Aorta (tissue), 5 donors: ENCODE measurements at places on chromosomes 16 and 17. TPM values are rescaled to one million over a fixed set of nuclear protein-coding genes. Genes with fewer than 3 reads are reported as not detected.
A peak's percentile ranks its signal among the peaks of the same experiment; 100 is the strongest.

DNA sequence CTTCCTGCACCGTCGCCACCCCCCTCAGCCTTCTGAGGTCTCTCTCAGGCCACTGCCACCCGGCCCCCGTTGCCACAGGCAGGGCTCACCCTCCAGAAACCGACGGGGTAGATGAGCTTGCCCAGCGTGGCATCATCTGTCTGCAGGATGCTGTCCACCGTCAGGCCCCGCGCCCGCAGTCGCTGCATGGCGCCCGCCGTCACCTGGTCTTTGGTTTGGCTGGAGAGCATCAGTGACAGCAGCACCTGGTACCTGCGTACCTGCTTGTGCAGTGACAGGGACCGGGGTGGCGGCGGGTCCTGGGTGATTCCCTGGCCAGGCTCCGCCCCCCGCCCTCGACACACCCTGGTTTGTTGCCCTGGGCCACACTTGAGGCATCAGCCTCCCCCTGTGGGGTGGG lies 3.1 kb downstream of the NTHL1 start:
- H3K36me3 ChIP-seq, result no peaks in the 10 kb centered on the region
- DNase-seq, result no peak
- H3K27ac ChIP-seq, result no peak overlapping the region
- no peaks in the 10 kb centered on the region for H3K4me1 ChIP-seq
- H3K4me3 ChIP-seq, result no peak overlapping the region

- no peaks in the 10 kb centered on the region for H3K4me1 ChIP-seq
- H3K27me3 ChIP-seq, result no peaks in the 10 kb centered on the region
- no peak overlapping the region for H3K4me3 ChIP-seq
- no peak for DNase-seq
These were observed 5.0 kb upstream of the NPRL3 start for GRCh38 chr16:143456-143855.

- H3K4me1 ChIP-seq, result no peaks in the 10 kb centered on the region
- no peaks in the 10 kb centered on the region for H3K27me3 ChIP-seq
- H3K27ac ChIP-seq, result no peak overlapping the region
These were observed 11.5 kb upstream of the RFFL start for GRCh38 chr17:35074711-35075707.

DNA sequence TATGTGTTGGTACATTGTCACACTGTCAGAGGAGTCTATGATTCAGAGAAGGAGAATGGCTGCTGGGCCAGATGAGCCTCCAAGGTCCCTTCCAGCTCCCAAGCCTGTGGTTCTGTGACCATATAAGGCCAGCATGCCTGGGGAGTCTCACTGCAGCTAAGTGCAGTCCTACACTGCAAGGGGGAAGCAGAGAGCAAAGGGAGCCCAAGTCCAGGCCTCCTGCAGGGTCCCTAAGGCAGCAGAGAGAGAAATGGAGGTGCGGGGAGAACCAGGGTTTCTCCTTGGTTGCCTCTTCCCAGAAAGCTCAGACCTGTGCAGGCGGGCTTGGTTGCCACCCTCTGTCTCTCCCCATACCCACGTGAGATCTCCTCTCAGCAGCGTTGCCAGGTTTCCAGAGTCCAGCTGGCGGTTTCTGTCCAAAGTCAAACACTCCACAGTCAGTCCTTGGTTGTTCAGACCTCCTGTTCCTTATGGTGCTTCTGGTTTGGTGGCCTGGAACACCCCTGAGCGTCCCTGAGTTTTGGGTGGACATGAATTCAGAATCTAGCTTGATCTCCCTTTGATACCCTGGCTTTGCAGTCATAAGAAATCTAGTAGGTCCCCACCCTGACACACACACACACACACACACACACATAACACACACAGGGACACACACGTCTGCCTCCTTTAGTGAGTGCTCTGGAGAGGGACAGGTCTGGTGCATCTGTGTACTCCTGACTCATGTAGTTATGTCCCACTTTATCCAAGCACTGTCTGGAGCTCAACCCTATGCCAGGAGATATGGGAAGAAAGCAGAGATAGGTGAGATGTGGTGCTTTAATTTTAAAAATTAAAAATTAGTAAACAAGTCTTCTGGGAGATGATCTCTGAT lies 78.8 kb downstream of the GNAO1 start:
- DNase-seq, result no peak
- H3K4me3 ChIP-seq, result no peak overlapping the region
- H3K27me3 ChIP-seq, result no peaks in the 10 kb centered on the region
- no peaks in the 10 kb centered on the region for H3K4me1 ChIP-seq
- H3K27ac ChIP-seq, result peak overlapping the region; percentile 12

The EFCAB5 gene
- total RNA-seq, result 0.42 TPM

The CMTM4 gene
- total RNA-seq, result 24.9 TPM

DNA sequence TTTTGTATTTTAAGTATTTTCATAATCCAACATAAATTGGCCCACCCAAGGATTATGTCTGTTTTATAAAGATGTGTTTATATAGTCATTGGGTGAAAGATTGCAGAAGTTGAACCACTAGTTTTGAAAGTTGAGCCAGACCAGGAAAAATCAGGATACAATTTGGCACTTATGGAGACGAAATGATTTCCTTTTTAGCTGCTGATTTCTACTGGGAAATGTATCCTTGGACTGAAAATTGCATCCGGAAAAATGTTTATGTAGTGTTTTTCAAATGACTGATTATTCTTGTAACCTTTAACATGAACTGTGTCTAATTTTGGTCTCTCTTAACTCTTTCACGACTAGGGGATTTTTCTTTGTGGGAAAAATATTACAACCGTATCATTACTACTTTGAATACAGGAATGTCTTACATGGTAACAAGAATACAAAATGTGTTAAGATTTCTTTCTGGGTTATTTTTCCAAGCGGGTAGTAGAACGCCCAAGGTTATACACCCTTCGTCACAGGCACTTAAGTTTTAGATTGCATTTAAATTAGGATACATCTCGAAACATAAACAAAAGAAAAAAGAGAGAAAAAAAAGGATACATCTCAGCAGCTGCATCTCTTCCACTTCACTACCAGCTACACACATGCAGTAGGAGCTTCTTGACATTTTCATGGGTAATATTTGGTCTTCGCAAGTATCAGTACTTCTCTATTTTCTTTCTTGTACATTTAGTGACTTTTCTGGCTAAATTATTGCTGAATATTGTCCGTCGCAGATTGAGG lies 273.0 kb upstream of the TBX2 start:
- no peaks in the 10 kb centered on the region for H3K27me3 ChIP-seq
- no peak overlapping the region for H3K4me3 ChIP-seq
- H3K4me1 ChIP-seq, result peaks cover 2% of the 10 kb centered on the region

- H3K36me3 ChIP-seq, result no peaks in the 10 kb centered on the region
- no peak overlapping the region for H3K27ac ChIP-seq
- peak; percentile 83 for DNase-seq
- H3K27me3 ChIP-seq, result no peaks in the 10 kb centered on the region
- H3K4me3 ChIP-seq, result peak overlapping the region; percentile 51
- H3K4me1 ChIP-seq, result no peaks in the 10 kb centered on the region
These were observed 3.9 kb downstream of the TSPOAP1 start for GRCh38 chr17:58324409-58325288.
